ENCODE measurements at places on chromosomes 7 and 10.

GRCh38 chr10:4721999-4722753 is 103.8 kb upstream of the AKR1E2 start:
- DNase-seq, result no peak

GRCh38 chr10:1576467-1577372 is 160.6 kb downstream of the ADARB2 start:
- DNase-seq, result no peak

- no peak for DNase-seq
Observed at GRCh38 chr7:158880973-158881372, 24.6 kb downstream of the DYNC2I1 start.

GRCh38 chr10:60978287-60979115 is 34.5 kb upstream of the RHOBTB1 start:
- DNase-seq, result peak; percentile 78

- DNase-seq, result no peak
Observed at GRCh38 chr10:4111643-4112042, 326.6 kb upstream of the KLF6 start.

GRCh38 chr7:15219758-15220157 is 317.2 kb upstream of the DGKB start:
- no peak for DNase-seq

GRCh38 chr10:131532745-131533341 is 221.3 kb upstream of the TCERG1L start:
- DNase-seq, result no peak

DNA sequence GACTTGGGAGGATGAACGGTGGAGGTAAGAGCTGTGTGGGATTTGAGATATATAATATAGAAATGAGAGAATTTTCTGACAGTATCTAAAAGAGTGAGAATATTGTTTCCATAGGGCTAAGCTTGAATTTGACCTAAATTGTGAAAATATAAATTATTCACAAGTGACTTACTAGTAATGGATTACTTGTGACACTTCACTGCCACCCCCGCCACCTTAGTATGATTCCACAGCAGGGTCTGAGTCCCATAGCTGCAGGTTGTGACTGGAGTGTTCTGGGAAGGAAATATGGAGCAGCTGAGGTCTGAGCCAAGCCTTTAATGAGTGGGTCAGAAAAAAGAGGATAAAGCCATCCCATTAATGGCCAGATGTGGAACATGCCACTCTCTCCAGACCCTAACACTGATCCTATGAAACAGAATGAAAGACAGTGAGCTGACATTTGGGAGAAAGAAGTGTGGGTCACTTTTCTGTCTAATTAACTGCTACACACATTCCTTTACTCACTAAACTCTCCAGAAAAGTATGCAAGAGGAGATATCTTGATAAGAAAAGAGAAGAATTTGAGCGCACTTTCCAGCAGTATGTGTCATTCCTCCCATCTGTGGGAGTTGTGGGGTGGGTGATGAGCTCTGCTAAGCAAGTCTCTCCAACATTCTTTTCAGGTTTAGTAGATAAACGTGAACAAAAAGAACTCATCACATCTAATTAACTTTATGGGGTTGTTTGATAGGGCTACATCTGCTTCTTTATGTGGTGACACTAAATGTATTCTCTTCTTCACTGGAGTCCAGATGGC is 1193.4 kb downstream of the SORCS3 start:
- no peak for DNase-seq

- peak; percentile 97 for DNase-seq
Observed at GRCh38 chr7:84637568-84638338, 443.2 kb upstream of the SEMA3A start.

- no peak for DNase-seq
Observed at GRCh38 chr10:61890881-61891409, 10.6 kb upstream of the ARID5B start.

GRCh38 chr7:69208276-69208675 is 390.0 kb upstream of the AUTS2 start:
- no peak for DNase-seq

DNA sequence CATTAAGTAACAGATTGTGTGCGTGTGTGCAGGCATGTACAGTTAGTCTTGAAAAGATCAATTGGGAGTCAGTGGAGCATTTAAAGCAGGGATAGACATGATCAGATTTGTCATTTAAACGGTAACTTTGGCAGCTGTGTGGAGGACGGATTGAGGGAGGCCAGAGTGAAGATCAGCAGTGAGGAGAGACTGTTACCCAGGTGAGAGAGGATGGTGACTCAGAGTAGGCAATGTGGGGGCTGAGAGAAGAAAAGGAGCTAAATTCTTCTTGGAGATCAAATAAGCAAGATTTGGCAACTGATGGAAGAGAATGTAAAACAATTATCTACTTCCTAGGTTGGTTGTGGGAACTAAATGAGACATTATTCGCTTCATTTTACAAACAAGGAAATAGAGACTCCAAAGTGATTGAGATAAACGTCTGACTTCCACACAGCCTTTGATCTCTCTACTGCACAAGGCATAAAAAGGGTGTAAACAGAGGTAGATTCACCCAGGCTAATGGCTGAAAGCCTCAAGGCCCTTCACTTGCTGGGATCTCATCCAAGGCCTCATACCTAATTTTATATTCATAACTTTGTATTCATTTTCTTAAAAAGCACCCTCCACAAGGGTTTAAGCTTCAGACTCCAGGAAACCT is 665.1 kb upstream of the GALNT17 start:
- DNase-seq, result no peak

- no peak for DNase-seq
Observed at GRCh38 chr10:48802611-48803071, 118.0 kb downstream of the WDFY4 start.
